H54 (cell line): ENCODE measurements at places on chromosomes 7 and 10.

DNA sequence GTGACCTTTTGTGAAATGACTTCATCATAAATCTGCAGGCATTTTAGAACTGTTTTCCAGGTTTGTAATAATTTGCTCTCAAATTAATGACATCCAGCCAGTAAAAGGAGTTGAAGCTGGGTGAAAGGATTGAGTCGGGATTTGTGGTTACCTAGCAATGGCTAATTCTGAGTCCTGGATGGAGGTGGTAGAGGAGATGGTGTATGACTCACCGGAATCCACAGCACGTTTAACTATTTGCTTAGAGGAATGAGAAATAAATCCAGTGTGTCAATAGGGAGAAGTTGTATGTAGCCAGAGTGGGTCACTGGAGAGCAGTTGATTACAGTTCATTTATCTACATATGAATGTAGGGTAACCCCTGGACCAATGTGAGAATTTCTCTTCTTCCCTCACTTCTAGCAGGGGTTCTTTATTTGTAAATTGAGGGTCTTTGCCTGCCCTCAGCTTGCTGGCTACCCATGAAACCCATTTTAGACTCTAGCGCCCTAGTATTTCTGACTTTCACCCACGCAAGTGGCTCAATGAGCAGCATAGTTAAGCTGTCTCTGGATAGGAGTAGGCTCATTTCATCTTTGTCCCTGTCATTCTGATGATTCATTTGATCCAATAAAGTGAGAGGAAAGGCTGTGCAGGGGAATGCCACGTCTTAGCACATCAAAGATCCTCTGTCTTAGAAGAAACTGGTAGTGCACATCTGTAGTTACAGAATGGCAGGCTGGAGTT is 547.8 kb downstream of the SORCS3 start:
- no peak for DNase-seq

GRCh38 chr10:111766464-111766863 is 417.1 kb downstream of the GPAM start:
- no peak for DNase-seq

DNA sequence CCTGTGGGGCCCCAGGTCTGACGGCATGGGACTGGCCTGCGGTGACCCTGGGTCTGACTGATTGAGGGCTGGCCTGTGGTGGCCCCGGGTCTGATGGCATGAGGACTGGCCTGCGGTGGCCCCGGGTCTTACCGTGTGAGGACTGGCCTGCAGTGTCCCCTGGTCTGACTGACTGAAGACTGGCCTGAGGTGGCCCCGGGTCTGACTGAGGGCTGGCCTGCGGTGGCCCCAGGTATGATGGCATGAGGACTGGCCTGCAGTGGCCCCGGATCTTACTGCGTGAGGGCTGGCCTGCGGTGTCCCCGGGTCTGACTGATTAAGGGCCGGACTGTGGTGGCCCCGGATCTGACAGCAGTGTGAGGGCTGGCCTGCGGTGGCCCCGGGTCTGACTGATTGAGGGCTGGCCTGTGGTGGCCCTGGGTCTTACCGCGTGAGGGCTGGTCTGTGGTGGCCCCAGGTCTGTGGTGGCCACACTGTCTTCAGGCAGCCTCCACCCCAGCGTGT is 10.9 kb downstream of the JAKMIP3 start:
- DNase-seq = no peak

GRCh38 chr10:69232252-69232651 is 12.1 kb downstream of the HKDC1 start:
- peak; percentile 91 for DNase-seq

GRCh38 chr10:22437620-22438588 is 92.6 kb downstream of the SPAG6 start:
- DNase-seq = peak; percentile 30
